ENCODE measurements at places on chromosomes 12 and 14.

DNA sequence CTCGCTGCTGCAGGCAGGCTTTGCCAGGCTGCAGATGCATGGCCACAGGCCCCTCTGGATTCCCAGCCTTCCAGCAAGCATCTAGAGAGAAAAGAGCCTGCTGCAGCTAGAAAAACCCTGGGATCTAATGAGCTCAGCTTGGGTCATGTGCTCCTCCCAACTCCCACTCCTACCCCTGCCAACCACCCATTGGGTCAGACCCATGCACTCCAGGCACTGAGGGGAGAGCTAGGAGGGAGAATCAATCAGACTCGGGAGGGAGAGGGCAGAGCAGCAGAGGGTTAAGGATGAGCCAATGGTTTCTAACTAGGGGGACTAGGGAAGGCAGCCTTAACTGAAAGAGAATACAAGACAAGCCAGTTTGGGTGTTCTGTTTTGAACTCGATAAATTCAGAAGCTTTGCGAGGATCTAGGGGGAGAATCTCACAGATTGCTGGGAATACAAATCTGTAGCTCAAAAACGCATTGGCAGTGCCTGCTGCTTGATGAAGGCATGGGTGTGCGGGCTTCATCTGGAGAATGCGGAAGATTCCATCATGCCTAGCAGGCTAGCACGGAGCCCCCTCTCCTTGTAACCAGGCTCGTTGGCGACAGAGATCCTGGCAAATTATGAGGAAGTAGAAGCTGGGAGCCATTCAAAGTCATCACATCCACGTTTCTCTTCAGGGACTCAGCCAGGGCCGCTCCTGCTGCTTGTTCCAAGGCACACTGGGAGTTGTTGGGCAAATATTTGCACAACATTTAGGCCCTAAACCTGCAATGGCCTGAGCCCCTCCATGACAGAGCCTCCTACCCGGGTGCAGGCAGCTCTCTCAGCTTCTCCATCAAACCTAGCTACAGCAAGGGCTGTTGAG, 56.4 kb downstream of the VCPKMT start:
- peak; percentile 77 for DNase-seq

- no peak for DNase-seq
Measured at GRCh38 chr12:106750524-106750923, 24.0 kb upstream of the RIC8B start.

- no peak for DNase-seq
Measured at GRCh38 chr12:20150835-20151422, 217.4 kb upstream of the PDE3A start.

- DNase-seq: no peak
Measured at GRCh38 chr14:73748858-73749357, 34.7 kb upstream of the PNMA1 start.

GRCh38 chr12:59005193-59005955, 85.1 kb upstream of the LRIG3 start:
- no peak for DNase-seq

- no peak for DNase-seq
Measured at GRCh38 chr14:63468294-63468693, 74.9 kb downstream of the PPP2R5E start.
